ENCODE measurements at places on chromosomes 5 and 9. TPM values are rescaled to one million over a fixed set of nuclear protein-coding genes. Genes with fewer than 3 reads are reported as not detected.
A peak's percentile ranks its signal among the peaks of the same experiment; 100 is the strongest.

The PIP5KL1 gene
- 2.9 TPM for polyA plus RNA-seq

The PDGFRB gene
- 113 TPM for polyA plus RNA-seq

The PCDHGC5 gene
- 1.1 TPM for polyA plus RNA-seq

The S100Z gene
- 0.14 TPM for polyA plus RNA-seq

The GFRA3 gene
- polyA plus RNA-seq, result 3.1 TPM

The SLIT3 gene
- 62.4 TPM for polyA plus RNA-seq

The OMD gene
- polyA plus RNA-seq, result 0.30 TPM

The CARD6 gene
- polyA plus RNA-seq, result 2.8 TPM

The ADAMTS12 gene
- 18.0 TPM for polyA plus RNA-seq

The UBE2QL1 gene
- polyA plus RNA-seq, result 0.82 TPM

The STXBP1 gene
- polyA plus RNA-seq, result 27.7 TPM

- peak; percentile 62 for DNase-seq
Observed at GRCh38 chr5:171623551-171624097, 162.0 kb upstream of the SMIM23 start.

- DNase-seq, result no peak
Observed at GRCh38 chr5:113488645-113489184, 462 bp upstream of the MCC start.

- DNase-seq, result no peak
Observed at GRCh38 chr5:72064801-72065570, 42.3 kb upstream of the MAP1B start.

DNA sequence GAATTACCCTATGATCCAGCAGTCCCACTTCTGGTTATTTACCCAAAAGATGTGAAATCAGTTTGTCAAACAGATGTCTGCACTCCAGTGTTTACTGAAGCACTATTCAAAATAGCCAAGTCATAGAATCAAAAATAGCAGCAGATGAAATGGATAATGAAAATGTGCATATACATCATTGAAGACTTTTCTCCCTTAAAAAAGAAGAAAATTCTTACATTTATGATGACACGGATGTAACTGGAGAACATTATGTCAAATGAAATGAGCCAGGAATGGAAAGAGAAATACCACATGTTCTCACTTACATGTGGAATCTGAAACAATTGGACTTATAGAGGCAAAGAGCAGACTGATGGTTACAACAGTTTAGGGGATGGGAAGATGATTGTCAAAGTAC is 21.5 kb upstream of the PLEKHG4B start:
- DNase-seq, result no peak

DNA sequence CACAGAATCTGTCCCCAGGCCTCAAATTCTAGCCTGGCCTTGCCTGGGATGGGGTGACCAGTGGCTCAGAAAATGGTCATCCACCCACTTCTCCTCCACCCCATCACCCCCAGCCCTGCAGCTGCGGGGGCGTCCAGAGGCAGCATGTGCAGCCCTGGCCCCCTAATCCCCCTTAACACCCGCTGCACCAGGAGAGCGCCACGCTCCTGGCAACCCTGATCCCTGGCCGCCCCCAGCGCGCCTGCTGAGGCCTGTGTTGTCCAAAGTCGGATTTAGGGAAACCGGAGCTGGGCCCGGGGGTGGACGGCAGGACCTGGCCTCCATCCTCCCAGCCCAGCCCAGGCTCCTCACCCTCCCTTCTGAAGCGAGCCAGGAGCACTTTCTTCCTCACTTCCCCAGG is 22.0 kb downstream of the NR5A1 start:
- no peak for DNase-seq

DNA sequence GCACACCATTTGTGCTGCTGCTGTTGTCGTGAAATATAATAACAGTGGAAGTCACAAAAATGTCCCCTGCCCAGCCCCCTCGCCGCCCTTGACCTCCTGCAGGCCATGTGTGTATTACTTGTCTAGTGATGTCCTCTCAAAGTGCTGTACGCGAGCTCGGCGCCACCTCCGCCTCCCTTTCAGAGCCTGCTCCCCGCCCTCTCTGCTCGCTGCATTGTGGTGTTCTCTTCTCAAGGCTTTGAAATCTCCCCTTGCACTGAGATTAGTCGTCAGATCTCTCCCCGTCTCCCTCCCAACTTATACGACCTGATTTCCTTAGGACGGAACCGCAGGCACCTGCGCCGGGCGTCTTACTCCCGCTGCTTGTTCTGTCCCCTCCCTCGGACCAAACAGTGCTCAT is 14.7 kb upstream of the CFAP157 start:
- DNase-seq, result no peak

- no peak for DNase-seq
Observed at GRCh38 chr5:8825139-8825757, 720.6 kb downstream of the SEMA5A start.

- no peak for DNase-seq
Observed at GRCh38 chr5:56323505-56323904, 90.4 kb upstream of the ANKRD55 start.

DNA sequence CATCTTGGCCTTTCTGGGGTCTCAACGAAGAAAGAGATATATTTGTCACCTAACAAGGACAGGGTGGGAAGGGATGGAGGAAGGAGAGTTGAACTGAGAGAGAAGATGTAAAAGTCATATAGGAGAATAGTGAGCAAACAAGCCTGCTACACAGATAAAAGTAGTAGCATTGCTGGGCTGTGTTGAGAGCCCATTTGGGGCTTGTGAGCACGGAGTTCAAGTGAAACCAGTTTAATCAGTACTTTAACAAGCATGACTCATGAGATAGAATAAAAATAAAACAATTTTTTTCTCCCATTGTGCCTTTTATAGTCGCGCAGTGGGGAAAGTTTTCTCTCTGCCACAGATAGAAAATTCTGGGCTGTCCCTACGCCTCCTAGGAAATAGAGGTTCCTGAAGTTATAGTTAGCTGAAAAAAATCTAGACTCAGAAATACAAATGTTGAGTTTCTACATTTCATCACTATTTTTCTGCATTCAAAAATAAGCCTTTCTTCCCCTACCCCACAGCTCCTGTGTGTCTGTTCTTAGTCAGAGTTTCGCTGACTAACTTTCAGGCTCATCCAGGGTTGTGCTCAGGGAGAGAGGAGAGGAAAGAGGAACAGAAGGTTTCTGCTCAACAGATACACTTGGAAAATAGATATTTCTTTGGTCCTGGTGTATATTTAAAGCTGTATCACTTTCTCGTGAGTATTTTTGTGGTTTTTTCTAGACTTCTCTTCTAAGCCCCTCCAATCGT is 395.8 kb upstream of the ADAMTSL1 start:
- DNase-seq, result no peak

DNA sequence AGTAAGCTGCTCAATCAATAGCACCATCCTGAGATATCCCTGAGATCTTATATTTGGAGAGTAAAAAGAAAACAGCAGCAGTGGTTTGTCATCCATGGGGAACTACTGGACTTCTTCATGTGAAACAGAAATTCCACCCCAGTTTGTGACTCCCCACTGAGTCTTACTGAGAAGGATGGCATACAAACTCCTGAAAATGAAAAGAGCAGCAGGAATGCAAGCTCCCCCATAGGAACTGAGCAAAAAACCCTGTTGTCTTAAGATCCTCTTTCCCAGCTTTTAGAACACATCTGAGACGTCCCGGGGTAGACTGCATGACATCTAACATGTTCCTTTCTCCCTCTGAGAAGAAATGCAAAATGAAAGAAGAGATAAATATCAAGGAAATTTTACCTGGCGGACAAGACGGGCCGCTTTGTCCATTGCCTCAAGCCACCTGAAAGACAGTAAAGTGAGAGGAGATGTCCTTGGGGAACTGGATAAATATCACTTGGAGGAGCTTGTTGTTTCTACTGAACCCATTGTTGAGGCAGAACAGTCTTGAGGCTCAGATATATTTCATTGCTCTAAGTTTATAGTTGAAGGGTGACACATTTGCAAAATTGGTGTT is 117.1 kb downstream of the NUDT12 start:
- no peak for DNase-seq

- DNase-seq, result no peak
Observed at GRCh38 chr5:141941307-141941706, 16.7 kb downstream of the PCDH12 start.

DNA sequence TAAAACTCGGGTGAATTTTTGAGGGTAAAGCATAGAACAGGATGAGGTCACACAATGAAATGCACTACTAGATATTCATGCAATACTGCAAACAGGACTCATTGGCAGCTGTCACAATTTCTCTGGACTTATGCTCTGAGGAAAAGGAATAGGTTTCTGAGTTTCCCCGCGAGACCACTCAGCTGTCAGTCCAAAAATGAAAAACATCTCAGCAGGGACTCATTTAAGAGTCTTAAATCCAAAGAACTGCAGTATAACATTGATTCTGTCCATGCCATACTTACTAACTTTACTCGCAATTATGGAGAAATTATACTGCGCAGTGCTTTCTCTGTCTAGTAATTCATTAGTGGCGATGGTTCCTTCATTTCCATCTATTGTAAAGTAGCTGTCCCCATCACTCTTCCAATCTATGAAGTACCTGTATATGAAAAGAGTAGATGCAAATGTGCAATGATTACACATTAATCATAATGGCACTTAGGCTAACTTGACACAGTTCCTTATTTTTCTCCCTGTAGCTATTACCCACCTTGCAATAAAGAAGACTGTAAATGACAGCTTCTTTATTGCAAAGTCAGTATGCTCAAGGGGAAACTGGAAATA is 1070.0 kb downstream of the CDH12 start:
- DNase-seq, result no peak

GRCh38 chr5:94784536-94785505 is 166.4 kb downstream of the SLF1 start:
- DNase-seq, result no peak

DNA sequence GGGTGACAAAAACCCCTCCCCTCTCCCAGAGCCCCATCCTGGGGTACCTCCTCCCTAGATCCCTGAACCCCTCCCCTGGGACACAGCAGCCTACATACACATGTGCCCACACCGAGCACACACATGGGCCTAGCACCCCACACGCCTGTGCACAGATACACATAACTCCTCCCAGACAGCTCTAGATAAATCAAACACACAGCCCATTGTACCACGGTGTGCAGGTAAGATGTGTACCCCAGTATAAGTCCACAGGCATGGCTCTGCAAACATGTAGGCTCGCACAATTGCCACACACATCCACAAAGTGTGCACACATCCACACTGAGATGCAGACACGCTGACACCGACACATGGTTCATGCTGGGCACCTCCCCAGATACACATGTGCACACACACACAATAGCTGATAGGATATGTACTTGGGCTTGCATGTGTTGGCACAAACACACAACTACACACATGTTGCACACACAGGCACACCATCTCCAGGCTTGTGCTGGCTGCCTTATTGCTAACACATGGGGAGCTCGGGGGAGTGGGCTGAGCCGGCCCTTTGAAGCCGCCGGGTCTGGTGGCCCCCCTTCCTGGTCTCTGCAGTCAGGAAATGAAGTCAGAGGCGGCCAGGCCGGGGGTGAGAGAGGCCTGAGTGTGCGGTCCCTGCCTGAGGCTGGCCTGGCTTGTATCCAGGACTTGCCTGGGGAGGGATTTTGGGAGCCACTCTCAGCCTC is 30.2 kb downstream of the GOLGA2 start:
- peak; percentile 83 for DNase-seq

GRCh38 chr5:390623-391491 is 52.1 kb upstream of the EXOC3 start:
- DNase-seq, result no peak

- no peak for DNase-seq
Observed at GRCh38 chr5:149127394-149127955, 13.8 kb upstream of the ABLIM3 start.

DNA sequence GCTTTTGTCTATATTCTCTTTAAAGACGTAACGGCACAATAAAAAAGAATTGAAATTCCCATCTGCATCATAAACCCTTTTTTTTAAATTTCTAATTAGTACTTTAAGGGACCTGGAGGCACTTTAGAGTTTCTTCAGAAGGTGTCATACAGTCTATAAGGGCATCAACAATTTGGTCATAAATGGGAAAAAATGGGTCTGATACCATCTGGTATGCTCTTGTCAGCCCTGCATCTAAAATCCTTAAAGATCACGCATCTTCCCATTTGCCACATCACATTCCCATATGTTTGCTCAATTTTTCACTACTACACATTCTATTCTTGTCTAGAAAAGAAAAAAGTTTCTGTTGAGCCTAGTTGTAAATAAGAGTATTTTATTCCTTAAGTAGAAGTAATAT is 53.8 kb downstream of the COX7C start:
- no peak for DNase-seq

DNA sequence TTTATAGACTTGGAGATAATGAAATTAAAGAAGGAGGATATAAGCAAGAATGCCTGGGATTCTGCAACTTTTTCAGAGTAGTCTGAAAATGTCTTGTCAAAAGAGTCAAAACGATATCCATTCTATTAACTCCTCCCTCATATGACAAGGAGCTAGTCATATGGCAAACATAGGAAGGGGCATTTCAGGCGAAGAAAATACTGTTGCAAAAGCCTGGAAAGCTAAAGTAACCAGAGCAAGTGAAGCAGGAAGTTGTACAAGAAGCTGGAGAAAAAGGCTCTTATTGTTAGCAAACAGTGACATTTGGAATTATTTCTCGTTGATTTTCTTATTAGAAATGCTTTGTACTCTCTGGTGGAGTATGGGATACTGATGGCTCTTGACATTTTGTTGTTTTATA is 94.0 kb upstream of the PTPRD start:
- no peak for DNase-seq

GRCh38 chr9:37339923-37340322 is 82.6 kb upstream of the GRHPR start:
- DNase-seq, result no peak

DNA sequence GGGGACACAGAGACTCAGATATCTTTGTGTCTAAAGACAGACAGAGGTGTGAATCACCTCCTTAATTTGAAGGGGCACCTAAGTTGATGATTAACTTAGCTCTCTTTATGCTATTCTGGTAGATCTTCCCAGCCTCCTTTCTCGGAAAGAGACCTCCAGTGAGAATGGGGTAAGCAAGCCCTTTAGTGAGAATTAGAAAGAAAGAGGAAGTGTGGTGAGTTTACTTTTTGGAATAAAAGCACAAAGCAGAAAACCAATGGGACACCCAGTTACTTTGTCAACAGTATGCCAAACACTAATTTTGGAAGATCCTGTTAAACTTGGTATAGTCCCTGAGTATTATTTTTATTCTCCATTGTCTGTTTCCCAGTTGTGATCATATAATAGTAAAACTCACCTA is 302.8 kb upstream of the RASA1 start:
- DNase-seq, result no peak

DNA sequence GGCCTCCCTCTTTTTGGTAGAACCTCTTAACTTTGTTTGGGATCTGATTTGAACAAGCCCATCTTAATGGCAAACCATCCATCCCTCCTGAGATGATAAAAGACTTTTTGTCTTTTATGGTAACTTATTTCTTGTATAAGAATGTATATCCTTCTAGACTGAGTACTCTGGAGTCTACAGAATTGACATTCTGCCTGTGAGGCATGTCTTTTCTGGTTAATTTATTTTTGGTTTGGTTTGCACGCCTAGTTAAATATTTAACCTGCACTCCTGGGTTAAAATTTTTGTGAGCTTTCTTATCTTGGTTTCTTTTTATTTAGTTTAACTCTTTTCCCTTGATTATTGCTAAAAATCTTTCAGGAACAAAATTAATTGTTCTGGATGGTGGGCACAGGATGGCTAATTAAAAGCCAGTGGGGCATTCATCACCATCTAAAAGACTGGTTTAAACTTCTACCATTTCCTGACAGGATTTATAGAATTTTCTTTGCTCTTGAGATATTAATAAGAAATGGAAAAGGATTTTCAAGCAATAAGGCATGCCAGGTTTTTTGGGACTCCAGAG is 50.3 kb downstream of the PHAX start:
- no peak for DNase-seq

Data from renal pelvis (tissue), 12 donors.